ENCODE measurements at places on chromosomes 2 and 18.

- no peak for DNase-seq
Measured at GRCh38 chr18:45059695-45060094, 379.0 kb downstream of the SETBP1 start.

- no peak for DNase-seq
Measured at GRCh38 chr2:241770185-241770935, 6.3 kb upstream of the GAL3ST2 start.

- DNase-seq, result no peak
Measured at GRCh38 chr2:239700686-239701345, 300.0 kb upstream of the HDAC4 start.

DNA sequence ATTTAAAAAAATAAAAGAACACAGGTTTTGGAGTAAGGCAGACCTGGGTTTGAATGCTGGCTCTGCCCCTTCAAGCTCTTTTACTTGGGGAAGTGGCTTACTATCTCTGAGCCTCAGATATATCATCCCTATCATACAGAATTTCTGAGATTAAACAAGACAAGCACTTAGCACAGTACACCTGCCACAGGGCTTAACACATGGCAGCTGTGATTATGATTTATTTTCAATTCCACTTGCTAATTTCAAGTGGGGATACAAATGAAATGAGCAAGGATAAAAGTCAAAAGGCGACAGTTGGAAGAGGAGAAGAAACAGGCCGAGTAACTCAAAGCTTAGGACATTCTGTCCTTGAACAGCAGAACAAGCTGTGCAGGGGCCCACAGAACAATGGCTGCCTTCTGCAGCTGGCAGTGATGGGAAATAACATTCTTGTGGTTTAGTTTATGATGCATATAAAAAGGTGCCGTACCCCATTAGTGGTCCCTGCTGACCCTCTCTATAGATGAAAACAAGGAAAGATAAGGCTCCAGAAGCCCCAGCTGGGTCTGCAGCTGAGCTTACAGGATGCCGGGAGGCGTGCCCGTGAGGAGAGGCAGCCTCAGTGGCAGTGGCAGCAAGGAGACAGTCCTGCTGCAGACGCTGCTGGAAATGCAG lies 45.3 kb downstream of the KIF3C start:
- DNase-seq, result no peak

GRCh38 chr2:131641414-131642206 lies 113.9 kb downstream of the CCDC74A start:
- DNase-seq, result no peak

GRCh38 chr18:23689616-23690504 lies 607 bp downstream of the LAMA3 start:
- no peak for DNase-seq

DNA sequence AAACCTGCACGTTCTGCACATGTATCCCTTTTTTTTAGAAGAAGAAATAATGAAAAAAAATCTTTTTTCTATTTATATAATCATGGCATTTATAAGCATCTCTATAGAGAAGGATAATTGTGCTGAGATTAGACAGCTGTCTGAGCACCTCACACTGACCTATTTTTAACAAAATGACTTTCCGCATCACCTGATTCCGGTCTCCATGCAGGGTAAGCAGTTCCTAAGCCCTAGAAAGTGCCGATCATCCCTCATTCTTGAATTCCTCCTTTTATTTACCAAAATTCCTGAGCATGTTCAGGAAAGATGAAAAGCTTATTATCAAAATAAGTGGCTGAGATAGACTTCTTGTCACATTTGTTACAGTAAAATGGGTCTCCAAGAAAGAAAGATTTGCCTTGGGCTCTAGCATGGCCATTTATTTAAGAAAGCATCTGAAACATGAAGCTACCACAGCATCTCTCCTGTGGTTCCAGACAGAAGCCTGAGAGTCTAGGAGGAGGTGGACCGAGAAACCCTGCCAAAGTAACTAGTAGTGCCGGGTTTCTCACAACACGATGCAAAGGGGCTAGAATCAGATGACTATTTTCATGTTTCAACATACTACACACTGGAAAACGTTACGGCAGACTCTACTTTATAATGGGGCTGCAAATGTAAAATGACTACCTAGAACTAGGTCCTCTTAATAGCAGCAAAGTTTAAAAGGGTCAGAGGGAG lies 670 bp downstream of the GKN1 start:
- no peak for DNase-seq

- DNase-seq, result no peak
Measured at GRCh38 chr18:31619291-31619690, 27.6 kb downstream of the TTR start.

DNA sequence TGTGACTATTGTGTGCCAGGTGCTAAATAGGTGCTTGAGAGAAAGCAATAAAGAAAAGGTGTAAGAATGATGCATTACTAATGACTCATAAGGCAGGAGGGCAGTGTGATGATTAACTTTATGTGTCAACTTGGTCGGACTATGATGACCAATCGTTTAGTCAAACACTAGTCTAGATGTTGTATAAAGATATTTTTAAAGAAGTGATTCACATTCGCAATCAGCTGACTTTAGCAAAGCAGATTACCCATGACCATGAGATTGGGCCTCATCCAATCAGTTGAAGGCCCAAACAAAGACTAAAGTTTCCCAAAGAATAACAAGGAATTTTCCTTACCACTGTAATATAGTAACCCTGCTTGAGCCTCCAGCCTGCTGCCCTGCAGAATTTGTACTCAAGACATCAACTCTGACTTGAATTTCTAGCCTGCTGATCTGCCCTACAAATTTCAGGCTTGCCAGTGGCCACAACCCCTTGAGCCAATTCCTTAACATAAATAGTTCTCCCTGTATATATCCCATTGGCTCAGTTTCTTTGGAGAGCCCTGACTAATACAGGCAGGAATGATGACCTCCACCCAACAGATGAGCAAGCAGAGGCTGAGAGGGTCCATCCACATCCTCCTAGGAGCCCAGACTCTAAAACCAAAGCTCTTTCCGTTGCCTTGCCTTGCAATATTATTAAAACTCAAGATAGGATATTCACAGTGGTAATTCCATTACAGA lies 132.6 kb downstream of the ACTR3 start:
- no peak for DNase-seq

GRCh38 chr2:169173876-169174275 lies 104.5 kb downstream of the DHRS9 start:
- DNase-seq, result no peak

- no peak for DNase-seq
Measured at GRCh38 chr2:170815746-170816503, 762 bp upstream of the GAD1 start.

GRCh38 chr2:85814802-85815550 lies 61.2 kb downstream of the ATOH8 start:
- DNase-seq, result no peak
